ENCODE measurements at places on chromosomes 1 and 21. TPM values are rescaled to one million over a fixed set of nuclear protein-coding genes. Genes with fewer than 3 reads are reported as not detected.

GRCh38 chr1:42846257-42847110, at the start of gene ZNF691:
ZNF691 (plus strand) TSS chr1:42846613; CDS start chr1:42849659, 3,046 bp downstream.
- peak; percentile 87 for DNase-seq

AJAP1 gene
- 1.9 TPM for total RNA-seq

DFFB gene
- 3.4 TPM for total RNA-seq

AVPR1B gene
- total RNA-seq = not detected

LRRC71 gene
- not detected for total RNA-seq

DNA sequence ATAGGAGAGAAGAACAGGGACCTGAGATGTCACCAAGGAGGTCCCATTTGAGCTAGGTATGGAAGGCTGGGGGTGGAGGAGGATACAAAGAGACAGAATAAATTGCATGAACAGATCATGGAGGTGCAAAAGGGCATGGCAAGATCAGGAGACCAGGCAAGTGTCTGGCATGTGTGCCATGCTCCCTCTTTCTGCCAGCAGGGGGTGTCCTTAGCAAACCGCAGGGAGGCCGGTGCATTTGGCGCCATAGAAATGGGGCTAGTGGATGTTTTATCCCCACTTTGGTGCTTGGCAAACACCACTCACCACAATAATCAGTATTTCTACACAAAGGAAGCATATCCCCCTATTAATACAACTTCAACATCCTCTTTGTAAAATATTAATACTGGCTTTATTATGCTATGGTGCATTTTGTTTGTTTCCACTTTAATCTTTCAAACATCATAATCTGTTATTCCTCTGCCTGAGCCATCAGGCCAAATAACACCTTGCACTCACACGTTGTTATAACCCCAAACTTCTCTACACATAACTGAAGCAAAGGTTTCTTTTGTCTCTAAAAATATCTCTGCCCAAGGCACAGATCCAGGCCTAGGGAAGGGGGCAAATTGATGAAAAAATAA, 25.9 kb downstream of the S100A6 start:
- peak; percentile 62 for DNase-seq
